ENCODE measurements at places on chromosomes 4 and X. TPM values are rescaled to one million over a fixed set of nuclear protein-coding genes. Genes with fewer than 3 reads are reported as not detected.

Gene TMPRSS11A
- polyA plus RNA-seq: not detected

Gene VCX3B
- polyA plus RNA-seq: not detected

Gene PIR
- polyA plus RNA-seq: 35.2 TPM

Gene MAGEA8
- polyA plus RNA-seq: not detected

Gene MID2
- 1.6 TPM for polyA plus RNA-seq

Gene FRG2
- polyA plus RNA-seq: not detected

Gene FGFR3
- polyA plus RNA-seq: 0.06 TPM

Gene MAGEE2
- not detected for polyA plus RNA-seq

Gene TRIM61
- 2.2 TPM for polyA plus RNA-seq

Gene LGI2
- polyA plus RNA-seq: not detected

Gene SORBS2
- polyA plus RNA-seq: not detected

Gene KLHL13
- 9.0 TPM for polyA plus RNA-seq

Gene HTN3
- not detected for polyA plus RNA-seq

Gene GAGE13
- polyA plus RNA-seq: not detected

Gene CCSER1
- polyA plus RNA-seq: not detected

Gene TMEM47
- polyA plus RNA-seq: 62.1 TPM

Gene CENPVL2
- not detected for polyA plus RNA-seq

DNA sequence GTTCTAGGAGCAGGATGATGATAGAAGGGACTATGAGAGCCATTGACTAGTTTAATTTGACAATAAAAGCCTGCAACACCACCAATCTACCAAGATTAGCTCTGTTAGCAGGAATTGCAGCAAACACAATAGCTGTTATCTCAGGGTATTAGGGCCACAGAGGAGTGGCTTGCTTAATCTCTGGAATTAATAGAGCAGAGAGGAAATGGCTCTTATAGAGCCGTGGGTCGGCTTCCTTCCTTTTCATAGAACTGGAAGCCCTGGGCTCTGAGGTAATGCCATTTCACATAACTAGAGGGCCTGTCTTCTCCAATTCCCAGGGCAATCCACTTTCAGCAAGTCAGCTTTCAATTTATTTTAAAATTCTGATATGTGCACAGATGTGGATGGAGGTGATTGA lies 83.0 kb downstream of the MAMLD1 start:
- no peak for DNase-seq

GRCh38 chr4:61511716-61512488 lies 311.8 kb downstream of the ADGRL3 start:
- peak; percentile 15 for DNase-seq

- no peak for DNase-seq
Observed at GRCh38 chrX:27236681-27237080, 226.5 kb downstream of the PPP4R3C start.

- no peak for DNase-seq
Observed at GRCh38 chrX:37075892-37076595, 67.9 kb downstream of the FAM47C start.

DNA sequence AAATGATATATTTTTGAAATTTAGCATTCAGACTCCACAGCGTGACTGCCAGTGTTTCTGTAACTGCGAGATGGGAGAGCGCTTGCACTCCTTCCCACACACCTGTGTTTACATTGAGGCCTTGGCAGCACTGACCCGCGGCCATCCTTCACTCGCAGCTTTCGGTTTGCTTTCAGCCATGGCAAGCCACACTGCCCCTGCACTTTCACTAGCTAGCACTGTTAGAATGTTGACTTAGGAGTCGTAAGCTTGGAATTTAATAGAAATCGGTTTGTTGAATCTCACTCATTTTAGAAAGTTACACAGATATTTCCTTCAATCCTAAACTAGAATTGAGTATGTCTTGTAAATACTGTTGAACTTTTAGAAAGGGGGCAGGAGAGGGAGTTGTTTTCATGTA lies 136.2 kb downstream of the CFAP299 start:
- DNase-seq: peak; percentile 20

DNA sequence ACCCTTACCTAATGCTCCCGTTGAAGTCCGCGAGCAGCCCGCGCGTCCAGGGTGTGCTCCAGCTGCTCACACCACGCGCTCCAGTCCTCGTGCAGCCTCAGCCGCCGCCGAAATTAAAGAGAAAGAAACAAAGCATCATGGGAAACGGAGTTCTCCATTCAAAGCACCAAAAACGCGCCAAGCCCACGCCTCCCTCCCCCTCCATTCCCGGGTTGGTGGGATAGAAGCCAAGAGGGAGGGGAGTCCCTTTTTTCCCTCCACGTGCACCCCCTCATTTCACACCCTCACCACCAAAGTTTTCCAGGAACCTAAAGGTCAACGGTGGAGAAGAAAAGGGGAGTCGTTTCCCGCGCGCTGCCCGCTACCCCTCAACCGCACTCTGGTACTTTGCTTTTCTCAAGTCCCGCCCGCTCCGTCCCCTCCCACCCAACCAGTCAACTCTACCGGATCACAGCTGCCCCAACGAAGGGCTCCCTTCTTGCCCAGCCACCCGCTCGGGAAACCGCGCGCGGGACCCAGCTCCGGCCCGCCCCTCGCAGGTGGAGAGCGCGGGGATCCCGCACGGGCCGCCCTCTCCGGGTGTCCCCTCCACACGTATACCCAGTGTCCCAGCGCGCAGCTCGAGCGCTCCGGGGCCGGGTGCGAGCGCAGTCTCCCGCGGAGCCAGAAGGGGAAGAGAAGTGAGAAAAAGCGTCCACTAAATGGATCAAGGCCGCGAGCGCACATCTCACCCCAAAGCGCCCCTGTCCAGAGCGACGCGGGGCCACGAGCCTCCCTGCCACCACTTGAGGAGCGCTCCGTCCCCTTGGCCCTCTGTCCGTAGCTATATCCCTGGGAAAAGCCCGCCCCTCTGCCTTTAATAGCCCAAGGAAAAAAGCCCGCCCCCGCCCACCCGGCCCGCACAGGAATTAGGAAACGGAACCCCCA lies 65.1 kb upstream of the CCDC160 start:
- no peak for DNase-seq

GRCh38 chr4:95415346-95415771 lies 133.4 kb downstream of the UNC5C start:
- DNase-seq: no peak

- no peak for DNase-seq
Observed at GRCh38 chr4:21469438-21470300, 478.9 kb downstream of the KCNIP4 start.

DNA sequence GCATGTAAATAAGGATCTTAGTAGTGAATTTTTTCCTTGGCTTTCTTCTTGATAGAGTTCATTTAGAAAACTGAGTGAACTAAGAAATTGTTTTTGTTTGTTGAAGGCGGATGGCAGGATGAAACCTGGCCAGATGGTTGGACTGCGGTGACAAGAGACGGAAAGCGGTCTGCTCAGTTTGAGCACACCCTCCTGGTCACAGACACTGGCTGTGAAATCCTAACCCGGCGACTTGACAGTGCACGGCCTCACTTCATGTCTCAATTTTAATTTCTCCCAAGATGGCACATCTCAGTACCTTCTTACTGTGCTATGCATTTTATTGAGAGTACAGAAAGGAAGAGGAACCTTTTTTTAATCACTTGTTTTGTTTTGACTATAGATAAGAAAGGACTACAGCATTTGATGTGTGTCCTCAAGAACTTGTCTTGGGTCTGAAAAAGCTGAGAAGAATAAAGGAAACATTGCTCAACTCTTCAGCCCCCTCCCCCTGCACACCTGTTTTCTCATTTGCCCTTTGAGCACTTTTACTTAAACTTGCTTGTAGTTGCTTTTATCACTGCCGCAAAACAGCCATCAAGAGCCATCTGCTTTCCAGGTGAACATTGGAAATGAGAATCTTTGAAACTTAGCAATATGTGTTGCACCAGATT lies 27.4 kb downstream of the ADH5 start:
- DNase-seq: no peak

- DNase-seq: no peak
Observed at GRCh38 chrX:124194199-124194598, 138.3 kb upstream of the TEX13D start.

- DNase-seq: no peak
Observed at GRCh38 chrX:110156167-110156754, 153.3 kb downstream of the TMEM164 start.

DNA sequence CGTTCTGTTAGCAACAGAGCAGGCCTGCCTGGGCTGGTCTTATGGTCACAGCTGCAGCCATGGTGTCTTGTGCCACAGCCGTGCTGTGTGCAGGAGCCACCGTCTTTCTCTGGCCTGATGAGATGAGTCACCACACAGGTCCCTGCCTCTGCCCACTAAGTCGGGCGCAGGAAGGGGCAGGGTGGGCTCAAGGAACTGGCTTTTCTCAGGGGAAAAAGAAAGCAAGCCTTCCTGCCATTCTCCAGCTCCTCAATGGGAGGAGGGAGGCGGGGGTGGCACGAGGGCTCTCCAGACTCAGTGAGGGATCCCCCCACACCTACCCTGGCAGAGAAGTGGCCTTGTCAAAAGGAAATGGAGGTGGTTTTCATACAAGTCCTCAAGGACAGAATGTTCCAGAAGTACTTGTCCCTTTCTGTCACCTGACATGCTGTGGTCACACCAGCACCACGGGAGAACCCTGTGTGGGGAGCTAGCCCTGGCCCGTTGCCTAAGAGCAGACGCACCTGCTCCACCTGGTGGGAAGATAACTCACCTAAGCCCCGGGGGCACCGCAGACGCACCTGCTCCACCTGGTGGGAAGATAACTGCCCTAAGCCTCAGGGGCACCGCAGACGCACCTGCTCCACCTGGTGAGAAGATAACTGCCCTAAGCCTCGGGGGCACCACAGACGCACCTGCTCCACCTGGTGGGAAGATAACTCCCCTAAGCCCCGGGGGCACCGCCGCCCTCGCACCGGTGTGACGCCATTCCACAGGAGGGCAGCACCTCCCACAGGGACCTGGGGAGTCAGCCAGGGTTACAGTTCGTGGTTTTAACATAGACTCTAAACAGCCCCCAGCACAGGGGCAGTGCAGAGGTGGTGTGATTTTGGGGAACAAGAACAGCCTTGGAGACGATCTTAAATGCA lies 18.5 kb downstream of the UVSSA start:
- DNase-seq: no peak

GRCh38 chrX:19535476-19535875 lies 20.2 kb upstream of the MAP3K15 start:
- DNase-seq: no peak

- DNase-seq: no peak
Observed at GRCh38 chr4:108144451-108144850, 24.3 kb downstream of the LEF1 start.

DNA sequence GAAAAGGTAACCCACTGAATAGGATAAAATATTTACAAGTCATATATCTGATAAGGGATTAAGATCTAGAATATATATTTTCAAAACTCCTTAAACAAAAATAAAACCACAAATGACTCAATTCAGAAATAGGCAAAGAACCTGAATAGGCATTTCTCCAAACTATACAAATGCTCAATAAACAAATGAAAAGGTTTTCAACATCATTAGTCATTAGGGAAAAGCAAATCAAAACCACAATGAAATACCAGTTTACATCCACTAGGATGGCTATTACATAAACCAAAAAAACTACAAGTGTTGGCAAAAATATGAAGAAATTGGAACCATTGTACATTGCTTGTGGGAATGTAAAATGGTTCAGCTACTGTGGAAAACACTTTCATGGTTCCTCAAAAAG lies 167.0 kb upstream of the GALNT7 start:
- DNase-seq: no peak

GRCh38 chr4:24971192-24971591 lies 58.4 kb upstream of the CCDC149 start:
- DNase-seq: no peak

- DNase-seq: no peak
Observed at GRCh38 chr4:109238746-109239145, 63.7 kb downstream of the COL25A1 start.

GRCh38 chr4:92262371-92262770 lies 41.4 kb upstream of the GRID2 start:
- DNase-seq: no peak

GRCh38 chrX:64427281-64427680 lies 32.0 kb upstream of the MTMR8 start:
- no peak for DNase-seq

- DNase-seq: no peak
Observed at GRCh38 chr4:113899271-113900070, 80.0 kb downstream of the ARSJ start.

DNA sequence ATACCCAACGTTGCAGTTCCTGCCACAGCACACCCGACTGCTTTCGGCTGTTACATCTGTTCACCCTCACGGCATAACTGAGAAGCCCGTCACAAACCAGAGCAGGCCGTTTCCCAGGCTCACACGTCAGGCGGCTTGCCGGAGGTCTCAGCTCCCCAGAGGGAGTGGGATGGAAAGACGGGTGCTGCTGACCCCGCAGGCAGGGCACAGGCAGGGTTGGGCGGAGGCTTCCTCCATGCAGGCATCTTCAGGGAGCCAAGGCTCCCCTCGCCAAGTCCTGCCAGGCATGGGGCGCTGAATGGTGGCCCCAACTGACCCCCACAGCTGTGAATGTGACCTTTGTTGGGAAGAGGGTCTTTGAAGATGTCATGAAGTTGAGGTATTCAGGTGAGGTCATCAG lies 57.5 kb downstream of the ACOX3 start:
- no peak for DNase-seq

DNA sequence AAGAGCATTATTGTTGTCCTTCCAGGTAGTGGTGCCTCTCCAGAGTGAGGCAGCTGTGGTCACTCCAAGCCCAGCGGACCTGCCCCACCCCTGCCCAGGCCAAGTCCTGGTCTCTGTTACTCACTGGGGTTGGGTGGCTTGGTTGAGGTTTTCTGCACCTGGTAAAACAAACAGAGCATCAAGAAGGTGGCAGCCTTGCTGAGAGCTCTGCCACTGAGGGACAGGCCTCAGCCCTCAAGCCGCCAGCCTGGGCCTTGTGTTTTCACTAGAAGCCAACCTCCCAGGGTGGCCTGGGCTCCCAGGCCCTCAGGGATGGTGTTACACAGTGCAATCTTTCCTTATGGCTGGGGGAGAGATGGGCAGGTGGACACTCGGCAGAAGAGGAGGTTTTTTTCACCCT lies 182.7 kb downstream of the BCOR start:
- DNase-seq: no peak

- no peak for DNase-seq
Observed at GRCh38 chrX:134571796-134572195, 86.5 kb downstream of the PLAC1 start.

GRCh38 chrX:71162981-71163380 lies 18.3 kb downstream of the NLGN3 start:
- no peak for DNase-seq

DNA sequence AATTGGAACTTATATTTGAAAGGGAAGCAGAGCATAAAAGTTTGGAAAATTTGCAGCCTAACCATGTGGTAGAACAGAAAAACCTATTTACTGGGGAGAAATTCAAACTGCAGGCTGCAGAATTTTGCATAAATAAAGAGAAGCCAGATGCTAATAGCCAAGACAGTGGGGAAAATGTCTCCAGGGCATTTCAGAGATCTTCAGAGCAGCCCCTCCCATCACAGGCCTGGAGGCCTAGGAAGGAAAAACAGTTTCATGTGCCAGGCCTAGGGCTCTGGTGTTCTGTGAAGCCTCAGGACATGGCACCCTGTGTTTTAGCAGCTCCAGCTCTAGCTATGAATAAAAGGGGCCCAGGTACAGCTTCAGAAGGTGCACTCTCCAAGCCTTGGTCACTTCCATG lies 648.7 kb upstream of the FRG1 start:
- DNase-seq: no peak

GRCh38 chrX:4622486-4623167 lies 909.2 kb upstream of the PRKX start:
- DNase-seq: no peak

- DNase-seq: no peak
Observed at GRCh38 chrX:101419489-101419888, 11.5 kb downstream of the HNRNPH2 start.

GRCh38 chr4:1809754-1810502 lies 16.8 kb downstream of the FGFR3 start:
- peak; percentile 24 for DNase-seq

- DNase-seq: no peak
Observed at GRCh38 chrX:68433155-68433980, at the start of gene OPHN1. Gene OPHN1 (minus strand): TSS chrX:68433495. CDS start chrX:68433020, 475 bp downstream.

GRCh38 chr4:152633118-152633517 lies 46.7 kb downstream of the TMEM154 start:
- DNase-seq: no peak

Data from AG04450 (cell line).